ENCODE measurements at places on chromosomes 5 and 9.
A peak's percentile ranks its signal among the peaks of the same experiment; 100 is the strongest.

DNA sequence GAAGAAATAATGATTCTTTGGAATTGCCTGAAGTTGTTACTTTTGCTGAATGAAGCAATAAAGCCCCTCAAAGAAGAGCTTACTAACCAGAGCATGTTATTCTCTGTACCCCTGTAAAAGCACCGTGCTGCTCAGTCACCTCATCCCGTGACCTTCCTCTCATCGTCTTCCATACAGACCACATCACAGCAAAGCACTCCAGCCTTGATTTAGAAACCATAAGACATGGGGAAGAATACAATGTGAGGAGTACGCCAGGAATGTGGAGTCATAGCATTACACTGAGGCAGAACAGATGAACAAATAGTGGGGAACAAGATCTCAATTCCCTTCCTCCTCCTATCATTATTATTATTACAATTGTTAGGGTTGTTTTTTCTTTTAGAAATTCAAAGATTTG is 49.1 kb downstream of the ERAP1 start:
- DNase-seq: no peak

GRCh38 chr9:91949946-91950664 is at the start of gene ROR2:
Gene ROR2 (minus strand): TSS chr9:91950228.
- DNase-seq: no peak

DNA sequence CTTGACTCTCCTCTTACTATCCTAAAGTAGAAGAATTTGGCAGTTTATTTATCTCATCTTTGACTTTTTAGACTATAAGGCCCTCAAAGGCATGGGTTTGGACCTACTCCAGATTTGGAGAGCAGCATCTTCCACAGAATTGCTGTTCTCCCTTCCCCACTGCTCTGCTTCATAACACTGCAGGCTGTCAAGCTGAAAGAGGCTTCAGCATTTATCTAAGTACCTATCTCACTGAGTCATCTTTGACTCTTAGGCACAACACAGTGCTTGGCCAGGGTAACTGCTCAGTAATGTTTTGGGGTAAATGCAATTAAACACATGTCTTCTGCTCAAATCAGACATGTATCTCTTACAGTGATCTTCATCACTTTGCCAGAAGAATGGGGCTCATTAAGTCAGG is 60.6 kb downstream of the GRIN3A start:
- DNase-seq: no peak

DNA sequence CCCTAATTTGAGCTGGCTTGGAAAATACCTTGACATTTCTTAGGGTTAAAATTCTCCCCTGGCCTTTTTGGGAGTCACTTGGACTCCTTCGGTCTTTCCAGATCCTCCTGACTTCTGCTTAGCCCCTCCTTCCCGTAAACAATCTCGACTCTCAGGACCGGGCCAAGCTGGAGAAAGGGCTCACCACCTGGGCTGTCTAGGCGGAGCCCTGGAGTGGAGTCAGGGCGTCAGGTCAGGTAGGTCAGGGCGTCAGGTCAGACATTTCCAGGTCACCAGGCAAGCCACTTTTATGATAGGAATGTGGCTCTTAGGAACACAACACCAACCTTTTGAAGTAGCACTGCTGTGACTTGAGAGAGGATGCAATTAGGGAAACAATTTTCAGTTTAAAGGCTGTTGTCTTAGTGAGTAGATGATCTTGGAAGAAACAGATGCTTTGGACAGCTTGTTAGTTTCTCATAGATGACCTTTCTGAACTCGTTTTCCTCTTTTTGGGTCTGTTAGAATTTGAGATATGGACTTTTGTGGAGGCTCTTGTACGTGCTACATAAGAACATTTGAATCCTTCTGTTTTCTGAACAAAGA is 12.8 kb downstream of the OSTF1 start:
- no peak for DNase-seq

DNA sequence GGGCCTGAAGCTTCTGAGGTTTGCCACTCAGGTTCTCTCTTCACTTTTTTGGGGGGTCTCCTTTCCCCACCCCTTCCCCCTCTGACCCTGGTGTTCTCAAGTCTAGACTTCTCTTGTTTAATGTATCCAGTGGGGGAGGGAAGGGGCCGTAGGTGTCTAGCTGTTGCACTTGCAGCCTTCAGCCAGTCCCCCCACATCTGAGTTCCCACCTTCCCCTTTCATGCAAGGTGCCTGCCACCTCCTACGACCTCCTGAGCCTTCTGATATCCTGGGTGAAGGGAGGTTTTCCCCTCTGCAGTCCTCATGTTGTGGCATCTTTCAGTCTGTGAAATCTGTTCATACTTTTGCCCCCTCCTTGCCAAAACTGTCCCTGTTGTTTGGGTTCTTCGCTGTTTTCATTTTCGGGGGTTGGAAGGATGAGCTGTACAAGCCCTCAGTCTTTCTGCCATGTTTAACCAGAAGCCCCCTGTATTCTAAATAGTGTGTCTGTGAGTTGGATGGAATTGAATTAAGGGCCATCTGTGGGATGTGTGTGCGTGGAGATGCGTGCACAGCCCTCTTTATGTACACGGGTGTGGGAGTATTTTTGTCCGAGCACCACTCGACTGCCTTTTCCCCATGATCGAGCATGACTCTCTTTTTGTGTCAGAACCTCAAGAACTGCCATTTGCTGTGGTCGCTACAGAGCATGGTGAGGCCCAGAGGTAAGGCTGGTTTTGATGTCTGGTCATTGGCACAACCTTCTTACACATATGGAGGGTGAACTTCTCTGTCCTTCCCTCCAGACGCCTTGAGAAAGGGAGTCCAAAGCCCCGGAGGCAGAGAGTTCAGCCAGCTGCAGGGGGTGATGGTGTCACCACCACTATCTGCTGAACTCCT is 23.6 kb downstream of the PRRC2B start:
- no peak for DNase-seq

- no peak for DNase-seq
Observed at GRCh38 chr5:97476852-97477534, 293.9 kb upstream of the RIOK2 start.

- no peak for DNase-seq
Observed at GRCh38 chr9:135926402-135927194, 19.3 kb upstream of the CAMSAP1 start.

GRCh38 chr9:14314424-14314928 is 535 bp upstream of the NFIB start:
- peak; percentile 69 for DNase-seq

GRCh38 chr5:166050531-166050930 is 2240.9 kb upstream of the WWC1 start:
- DNase-seq: no peak

DNA sequence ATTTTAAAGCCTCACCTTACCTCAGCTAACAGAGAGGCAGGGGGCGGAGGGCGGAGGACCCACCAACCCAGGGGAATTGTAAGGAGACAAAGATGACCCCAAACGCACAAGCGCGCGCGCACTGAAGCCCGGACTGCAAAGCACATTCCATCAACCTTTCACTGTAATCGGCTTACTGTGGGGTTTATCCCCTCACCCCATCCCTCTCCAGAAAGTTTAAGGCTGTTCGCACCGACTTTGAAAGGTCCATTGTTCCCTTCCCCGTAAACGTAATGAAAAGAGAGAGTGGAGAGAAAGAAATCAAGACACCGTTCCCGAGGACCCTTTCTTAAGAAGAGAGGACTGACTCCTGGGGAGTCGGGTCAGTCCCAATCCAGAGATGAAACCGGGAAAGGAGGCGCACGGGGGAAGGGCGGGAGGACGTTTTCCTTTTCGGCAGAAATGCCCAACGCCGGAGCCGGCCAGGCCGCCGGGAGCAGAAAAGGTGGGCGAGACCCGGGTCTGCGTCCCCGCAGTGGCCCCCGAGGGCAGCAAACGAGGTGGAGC is 464 bp downstream of the CEMIP2 start:
- DNase-seq: no peak

- DNase-seq: no peak
Observed at GRCh38 chr5:7869474-7870136, 657 bp downstream of the MTRR start.

GRCh38 chr5:98163796-98164493 is 609.5 kb upstream of the RGMB start:
- DNase-seq: no peak

DNA sequence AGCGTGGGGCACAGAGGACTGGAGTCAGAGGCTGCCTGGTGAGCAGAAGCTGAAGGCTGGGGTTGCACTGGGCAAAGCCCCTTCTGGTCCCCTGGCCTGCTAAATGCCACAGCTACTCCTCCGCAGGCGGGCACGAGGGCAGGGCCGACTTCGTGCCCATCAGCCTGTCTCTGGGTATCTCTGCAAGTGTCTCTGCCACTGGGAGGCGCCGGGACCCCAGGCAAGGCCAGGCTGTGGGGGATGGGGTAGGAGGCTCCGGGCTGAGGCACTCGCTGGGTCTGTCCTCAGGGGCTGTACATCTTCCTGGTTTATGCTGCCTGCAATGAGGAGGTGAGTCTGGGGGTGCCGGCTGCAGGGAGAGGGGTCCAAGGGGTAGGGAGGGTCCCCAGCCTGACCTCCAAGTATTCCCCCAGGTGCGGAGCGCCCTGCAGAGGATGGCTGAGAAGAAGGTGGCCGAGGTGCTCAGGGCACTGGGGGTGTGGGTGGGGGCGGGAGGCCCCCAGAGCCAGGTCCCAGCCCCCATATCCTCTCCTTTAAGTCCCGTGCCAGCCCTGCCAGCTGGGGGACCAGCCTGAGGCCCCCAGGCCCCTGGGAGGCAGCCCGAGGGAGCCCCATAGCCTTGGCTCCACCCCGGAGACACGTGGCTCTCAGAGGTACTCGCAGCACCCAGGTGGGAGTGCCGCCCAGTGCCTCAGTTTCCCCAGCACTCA is 25.1 kb downstream of the ADGRD2 start:
- DNase-seq: no peak

DNA sequence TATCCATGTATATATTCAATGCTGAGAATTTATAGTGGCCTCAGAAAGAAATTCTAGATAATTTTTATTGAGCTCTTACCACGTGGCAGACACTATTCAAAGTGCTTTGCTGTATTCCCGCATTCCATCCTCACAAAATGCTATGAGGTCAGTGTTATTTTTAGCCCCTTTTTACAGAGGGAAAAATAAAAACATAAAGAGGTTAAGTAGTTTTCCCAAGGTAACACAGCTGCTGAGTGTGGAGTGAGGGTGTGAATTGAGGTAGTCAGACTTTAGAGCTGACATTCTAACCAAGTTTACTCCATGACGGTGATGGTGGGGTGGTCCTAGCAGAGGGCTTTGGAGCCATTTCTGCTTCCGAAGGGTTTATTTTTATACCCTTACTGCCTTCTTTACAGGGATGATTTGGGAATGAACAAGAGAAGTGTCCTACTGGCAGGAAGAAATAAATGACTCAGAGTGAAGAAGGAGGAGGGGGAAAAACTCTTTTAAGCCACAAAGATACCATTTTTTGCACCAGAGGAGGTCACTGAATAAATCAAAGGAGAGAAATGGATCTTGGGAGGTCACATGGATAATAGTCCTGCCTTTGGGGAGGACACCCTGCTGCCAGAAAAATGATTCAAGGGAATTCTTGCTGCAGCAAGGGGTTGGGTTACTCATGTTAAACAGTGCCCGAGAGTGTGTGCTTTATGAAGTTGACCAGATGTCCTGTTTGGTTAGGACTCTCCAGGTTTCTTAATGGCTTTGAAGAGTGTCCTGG is 76.1 kb downstream of the HMHB1 start:
- no peak for DNase-seq

All from LNCaP clone FGC (cell line).